Fibroblast of skin of left quadriceps (primary cell): ENCODE measurements at places on chromosomes 2 and 18.

GRCh38 chr2:199903111-199903510 is 8.0 kb upstream of the C2orf69 start:
- no peak for DNase-seq

- DNase-seq, result peak; percentile 61
These were observed 781 bp upstream of the SOX11 start for GRCh38 chr2:5691221-5691984.

DNA sequence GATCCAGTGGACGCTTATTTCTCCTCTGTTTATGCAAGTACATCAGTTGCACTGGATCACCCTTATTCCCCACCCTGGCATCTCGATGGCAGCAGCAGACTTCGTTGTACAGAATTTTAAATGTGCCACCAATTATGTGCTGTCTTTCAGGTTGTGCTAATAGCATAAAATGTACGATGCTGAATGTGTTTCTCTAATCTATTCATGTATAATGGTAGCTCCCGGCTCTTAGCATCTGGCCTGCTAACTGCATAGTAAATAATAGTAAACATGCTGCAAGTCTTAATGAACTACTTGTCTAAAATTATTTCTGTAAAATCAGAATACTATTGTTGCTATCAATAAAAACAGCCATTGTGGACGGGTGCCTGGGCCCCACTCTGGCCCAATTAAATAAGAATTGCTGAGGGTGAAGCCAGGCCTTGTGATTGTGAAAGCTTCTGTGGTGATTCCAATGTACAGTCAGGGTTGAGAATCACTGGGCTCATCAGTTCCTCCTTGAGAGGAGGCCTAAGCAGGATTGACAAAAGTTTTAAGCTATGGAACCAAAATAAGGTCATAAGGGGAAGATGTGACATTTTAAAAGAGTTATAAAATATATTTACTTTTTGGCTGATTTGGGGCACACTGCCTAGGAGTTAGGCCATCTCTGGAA is 14.4 kb upstream of the MYO3B start:
- no peak for DNase-seq

DNA sequence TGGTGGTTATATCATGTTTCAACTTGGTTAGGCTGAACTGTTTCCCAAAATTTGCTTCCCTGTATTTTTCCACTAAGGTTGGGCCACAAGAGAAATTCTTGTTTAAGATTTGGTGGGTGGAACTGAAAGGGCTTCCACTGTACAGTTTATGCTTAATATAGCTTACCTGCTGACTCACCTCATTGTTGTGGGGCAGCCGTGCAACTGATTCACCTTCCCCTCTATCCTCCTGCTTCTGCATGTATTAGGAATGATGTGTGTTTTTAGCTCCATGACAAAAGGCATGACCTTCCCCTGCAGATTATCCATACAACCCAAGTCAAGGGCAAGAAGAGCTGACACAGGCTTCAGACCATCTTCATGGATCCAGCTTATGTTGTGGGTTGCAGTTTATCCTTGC is 98.4 kb upstream of the GULP1 start:
- no peak for DNase-seq

- no peak for DNase-seq
These were observed 277.0 kb downstream of the ZNF521 start for GRCh38 chr18:25074925-25075324.

DNA sequence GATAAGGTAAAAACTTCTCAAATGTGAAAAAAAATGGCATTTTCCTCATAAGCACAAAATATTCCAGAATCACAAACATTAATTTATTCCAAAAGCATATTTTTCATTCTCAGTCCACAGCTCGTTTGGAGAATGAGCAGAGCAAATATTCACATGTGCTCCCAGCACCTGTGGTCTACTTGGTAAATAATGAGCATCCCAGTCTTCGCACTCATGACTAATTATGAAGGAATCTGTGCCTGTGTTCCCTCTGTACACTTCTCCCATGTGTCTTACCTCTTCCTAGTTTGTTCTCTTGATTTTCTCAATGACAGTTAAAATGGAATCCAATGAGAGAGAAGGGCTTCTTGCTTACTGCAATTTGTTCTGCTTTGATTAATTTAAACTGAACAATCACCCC is 671.0 kb upstream of the SOX11 start:
- DNase-seq, result no peak

DNA sequence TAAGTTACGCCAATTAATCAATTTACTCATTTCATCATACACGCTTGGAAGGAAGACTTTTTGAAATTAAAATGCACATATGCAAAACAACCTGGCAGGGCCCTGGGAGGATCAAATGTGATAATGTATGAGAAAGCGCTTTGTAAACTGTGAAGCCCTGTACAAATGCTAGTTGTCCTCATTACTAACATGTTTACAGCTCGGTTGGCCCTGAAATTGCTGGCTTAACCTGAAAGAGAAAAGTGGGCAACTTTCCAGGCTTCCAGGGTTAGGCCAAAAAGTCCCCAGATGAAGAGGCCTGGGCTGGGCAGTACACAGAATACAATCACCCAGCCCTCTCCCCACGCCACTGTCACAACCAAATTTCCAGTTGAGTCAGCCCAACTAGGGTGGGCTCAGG is 60.2 kb downstream of the DNMT3A start:
- DNase-seq, result no peak
